ENCODE measurements at places on chromosomes 5 and 9. TPM values are rescaled to one million over a fixed set of nuclear protein-coding genes. Genes with fewer than 3 reads are reported as not detected.

PCDHGA2 gene
- 0.65 TPM for total RNA-seq

TLX3 gene
- not detected for total RNA-seq

MEIKIN gene
- not detected for total RNA-seq

CCNJL gene
- 6.2 TPM for total RNA-seq

PCDHB2 gene
- under 0.01 TPM for total RNA-seq

LIX1 gene
- not detected for total RNA-seq

NR2F1 gene
- total RNA-seq: 24.6 TPM

ADRA1B gene
- total RNA-seq: not detected

GRIN3A gene
- total RNA-seq: not detected

PRR7 gene
- 5.8 TPM for total RNA-seq
